Cortex of kidney (tissue), 1 donor: ENCODE measurements at places on chromosomes 5 and 9.

DNA sequence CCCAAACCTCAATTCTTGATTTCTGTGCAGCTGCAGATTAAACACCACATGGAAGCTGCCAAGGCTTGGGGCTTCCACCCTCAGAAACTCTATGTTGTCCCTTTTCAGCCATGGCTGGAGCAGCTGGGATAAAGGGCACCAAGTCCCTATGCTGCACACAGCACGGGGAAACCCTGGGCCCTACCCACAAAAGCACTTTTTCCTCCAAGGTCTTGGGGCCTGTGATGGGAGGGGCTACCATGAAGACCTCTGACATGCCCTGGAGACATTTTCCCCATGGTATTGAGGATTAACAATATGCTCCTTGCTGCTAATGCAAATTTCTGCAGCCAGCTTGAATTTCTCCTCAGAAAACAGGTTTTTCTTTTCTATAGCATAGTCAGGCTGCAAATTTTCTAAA is 41.8 kb upstream of the CDH9 start:
- DNase-seq = no peak

DNA sequence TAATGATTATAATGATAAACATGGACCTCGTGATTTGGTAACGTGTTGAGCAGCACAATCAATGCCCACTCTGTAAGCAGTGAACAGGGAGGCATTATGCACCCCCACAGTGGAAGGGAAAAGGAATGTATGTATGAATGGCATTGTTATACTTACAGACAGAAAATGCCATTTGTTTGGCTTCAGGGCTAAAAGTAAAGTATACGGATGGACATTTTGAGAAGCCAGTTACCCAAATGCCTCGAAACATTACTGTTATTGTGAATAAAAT is 260.2 kb upstream of the PPP1R2B start:
- no peak for DNase-seq

DNA sequence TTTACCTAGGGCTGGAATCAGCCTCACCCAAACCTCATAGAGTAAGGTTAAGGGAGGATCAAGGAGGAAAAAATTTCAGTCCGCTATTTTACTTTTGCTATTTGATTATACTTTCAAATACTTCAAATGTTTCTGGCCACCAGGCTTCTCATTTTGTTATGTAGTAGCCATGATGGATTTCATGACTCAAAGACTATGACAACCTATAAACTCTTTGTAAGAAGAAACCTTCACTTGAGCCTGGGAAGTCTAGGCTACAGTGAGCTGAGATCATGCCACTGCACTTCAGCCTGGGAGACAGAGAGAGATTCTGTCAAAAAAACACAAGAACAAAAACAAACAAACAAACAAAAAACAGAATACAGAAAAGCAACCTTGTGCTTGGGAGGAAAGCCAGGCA is 293.6 kb upstream of the TNC start:
- DNase-seq = no peak

DNA sequence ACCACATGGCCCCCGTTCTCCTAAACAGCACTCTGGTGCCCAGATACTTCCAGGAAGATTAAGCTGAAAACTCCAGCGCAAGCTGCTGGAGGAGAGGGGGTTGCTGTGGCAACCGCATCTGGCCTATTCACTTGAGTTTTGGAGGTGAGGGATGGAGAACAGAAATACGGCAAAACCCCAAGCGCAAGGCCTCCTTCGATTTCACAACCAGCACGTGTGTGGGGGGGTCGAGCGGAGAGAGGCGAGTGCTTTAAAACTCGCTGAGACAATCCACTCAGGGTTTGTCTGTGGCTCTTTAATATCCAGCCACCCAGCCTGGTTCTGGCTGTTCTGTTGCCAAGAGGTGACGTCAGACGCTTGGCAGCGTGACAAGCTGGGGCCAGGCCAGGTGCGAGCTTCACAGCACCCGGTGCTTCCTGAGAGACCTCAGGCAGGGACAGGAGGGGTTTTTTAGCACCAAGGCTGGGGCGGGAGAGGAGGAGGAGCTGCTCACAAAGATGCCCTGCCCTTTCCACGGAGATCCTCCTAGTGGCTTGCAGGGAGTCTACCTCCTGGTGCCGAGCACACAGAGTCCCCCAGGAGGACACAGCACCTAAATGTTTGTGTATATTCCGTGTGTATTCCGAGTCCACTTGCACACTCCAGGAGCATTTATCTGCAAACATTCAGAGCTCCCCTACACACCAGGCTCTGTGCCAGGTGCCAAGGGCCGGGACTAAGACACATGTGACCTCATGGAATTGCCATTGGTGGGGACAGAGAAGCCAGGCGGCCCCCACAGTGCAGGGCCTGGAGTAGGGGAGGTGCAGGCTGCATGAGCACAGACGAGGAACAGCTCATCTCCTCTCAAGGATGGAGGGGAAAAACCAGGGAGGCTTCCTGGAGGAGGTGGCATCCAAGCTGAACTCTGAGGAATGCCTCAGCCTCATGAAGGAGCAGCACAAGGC is 194.6 kb downstream of the OLFM1 start:
- no peak for DNase-seq

GRCh38 chr9:115777610-115778009 is 376.0 kb upstream of the PAPPA start:
- no peak for DNase-seq

DNA sequence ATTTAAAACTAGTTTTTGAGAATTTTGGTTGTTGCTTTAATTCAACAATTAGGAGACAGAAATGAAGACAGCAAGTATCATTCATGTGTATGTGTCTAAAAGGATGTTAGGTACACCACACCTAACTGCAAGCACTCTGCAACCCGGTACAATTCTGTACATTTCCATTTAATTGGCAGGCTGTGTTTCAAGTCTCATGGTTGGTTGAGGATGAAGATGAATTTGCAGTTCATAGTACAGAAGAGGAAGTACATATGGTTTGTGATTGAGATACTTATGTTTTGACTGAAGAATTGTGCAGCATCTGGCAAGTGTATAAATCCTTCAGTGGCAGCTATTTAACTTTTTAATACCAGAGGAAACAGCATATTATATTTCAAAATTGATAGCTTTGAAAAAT is 628.7 kb upstream of the ZNF608 start:
- DNase-seq = no peak

- DNase-seq = no peak
Measured at GRCh38 chr9:126703866-126704156, 90.1 kb downstream of the LMX1B start.

DNA sequence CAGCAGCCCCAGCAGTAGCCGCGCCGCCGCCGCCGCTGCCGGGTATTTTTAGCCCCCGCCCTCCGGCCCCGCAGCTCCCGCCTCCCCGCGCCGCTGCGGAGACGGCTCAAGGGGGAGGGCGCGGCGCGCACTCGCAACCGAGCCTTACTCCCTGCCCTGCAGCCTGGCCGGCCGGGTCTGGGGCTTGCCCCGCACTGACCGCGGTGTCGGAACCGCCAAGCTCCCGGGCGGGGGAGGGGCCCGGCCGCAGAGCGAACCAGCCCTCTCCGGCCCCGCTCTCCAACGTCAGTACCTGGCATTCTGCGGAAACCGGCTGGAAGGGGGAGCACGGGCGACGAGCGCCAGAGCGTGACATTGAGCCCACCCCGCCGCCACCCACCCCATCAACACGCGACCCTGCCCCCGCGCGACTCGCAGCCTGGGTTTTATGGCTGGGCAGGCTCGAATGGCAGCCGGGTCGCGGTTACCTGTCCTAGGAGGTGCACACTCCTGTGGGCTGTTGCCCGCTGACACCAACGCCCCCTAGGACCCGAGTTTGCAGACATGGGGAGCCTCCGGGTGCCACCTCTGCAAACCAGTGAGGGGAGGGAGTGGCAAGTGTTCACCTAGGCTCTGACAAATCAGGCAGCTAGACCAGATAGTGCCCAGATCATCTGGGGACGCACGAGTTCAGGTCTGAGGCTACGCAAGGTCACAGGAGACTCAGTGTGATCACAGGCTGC is at the start of gene ACSL6:
Gene ACSL6, minus strand, starts transcription at position 37 of the 722 bp plus-strand sequence. CDS start 105 bp downstream, outside the sequence.
- DNase-seq = no peak

- DNase-seq = no peak
Measured at GRCh38 chr5:93789173-93790067, 48.0 kb upstream of the POU5F2 start.

GRCh38 chr5:123000731-123001130 is 35.8 kb downstream of the PPIC start:
- DNase-seq = no peak

DNA sequence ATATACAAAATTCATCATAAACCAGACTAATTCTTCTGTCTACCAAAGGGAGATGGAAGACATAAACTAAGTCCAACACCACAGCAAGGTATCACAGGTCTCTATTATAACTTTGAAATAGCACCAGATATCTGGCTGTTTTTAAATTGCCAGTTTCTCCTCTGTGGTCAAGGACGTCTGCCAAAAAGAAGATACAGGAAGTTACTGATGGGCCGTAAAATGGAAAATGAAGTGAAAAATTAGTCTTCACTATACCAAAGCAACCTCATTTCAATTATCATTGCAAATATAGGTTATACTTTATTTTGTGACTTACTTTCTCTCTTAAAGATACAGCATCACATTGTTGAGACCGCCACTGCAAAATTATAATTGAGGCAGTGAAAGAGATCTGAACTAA is 225.5 kb downstream of the NDUFS4 start:
- DNase-seq = no peak

- no peak for DNase-seq
Measured at GRCh38 chr5:168291342-168291963, at the start of gene WWC1. TSS of gene WWC1 (plus strand) at chr5:168291645. CDS start at chr5:168292153, 508 bp downstream.

DNA sequence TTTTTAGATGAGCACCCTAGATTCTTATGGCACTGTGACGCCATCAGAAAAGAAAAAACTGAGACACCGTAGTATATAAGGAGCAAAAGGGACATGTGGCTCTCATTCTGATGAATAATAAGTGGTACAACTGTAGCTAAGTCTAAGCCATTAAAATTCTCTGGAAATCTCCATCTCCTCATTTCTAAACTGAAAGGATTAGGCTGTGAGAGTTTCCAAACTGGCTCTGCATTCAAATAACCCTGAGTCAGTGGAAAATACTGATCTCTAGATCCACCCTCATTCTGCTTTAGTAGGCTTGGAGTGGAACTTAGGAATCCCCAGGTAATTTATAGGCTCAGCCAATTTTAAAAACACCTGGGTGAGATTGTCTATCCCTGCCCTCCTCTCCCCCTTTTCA is 28.5 kb downstream of the PTAR1 start:
- DNase-seq = no peak

GRCh38 chr5:120446901-120447300 is 17.2 kb upstream of the PRR16 start:
- no peak for DNase-seq

DNA sequence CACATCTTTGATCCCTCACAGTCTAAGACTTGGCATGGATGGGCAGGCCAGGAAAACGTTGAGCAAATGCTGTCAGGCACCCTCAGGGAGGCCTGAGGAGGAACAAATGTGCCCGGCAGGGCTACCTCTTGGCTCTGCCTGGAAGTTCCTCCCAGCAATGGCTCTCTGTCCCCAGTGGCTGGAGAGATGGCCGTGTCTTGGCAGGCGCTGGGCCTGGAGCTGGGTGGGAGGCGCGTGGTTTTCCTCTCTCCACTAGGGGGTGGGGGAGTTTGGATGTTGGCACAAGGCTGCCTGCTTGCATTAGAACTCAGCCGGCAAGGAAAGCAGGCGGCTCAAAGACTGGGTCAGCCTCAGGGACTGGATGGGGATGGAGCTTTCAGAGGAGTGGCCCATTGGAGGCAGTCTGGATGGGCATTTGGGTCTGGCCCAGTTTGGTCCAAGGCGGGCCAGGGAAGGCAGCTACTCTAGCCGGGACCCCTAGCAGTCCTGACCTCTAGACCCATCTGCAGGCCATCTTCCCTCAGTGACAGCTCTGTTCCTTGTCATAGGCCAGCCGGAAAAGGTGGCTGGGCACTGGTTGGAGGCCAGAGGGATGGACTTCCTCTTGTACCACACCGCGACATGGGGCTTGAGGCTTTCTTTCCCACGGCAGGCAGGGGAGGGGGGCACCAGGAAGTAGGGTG is 68.2 kb upstream of the STC2 start:
- DNase-seq = no peak

- no peak for DNase-seq
Measured at GRCh38 chr5:125134216-125135081, 388.0 kb upstream of the ZNF608 start.

- DNase-seq = no peak
Measured at GRCh38 chr9:92136184-92136858, 21.1 kb upstream of the SPTLC1 start.

GRCh38 chr5:168291964-168292785 is 730 bp downstream of the WWC1 start:
- DNase-seq = no peak

DNA sequence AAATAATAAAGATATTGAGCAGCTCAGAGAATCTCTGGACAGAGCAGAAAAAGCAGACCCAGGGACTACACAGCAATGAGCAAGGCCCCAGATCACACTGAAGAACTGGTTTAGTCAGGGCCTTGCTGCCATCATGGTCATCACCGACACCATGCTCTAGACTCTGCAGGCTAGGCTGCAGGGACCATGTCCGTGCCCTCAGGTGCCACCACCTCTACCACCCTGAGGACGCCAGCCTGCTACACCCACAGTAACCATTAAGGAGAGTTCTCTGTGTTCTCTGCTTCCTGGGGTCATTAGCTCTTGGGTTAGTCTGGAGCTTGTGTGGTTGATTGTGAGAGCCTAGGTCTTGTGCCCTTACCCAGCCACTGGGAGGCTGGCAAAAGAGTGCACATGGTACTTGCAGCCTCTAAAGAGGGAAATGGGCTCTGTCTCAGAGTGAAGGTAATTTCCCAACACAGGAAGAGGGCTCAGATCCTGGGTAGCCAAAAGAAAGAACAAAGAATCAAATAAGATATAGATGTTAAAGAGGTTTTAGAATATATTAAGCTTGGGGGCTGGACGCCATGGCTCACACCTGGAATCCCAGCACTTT is 31.9 kb upstream of the JADE2 start:
- no peak for DNase-seq

- no peak for DNase-seq
Measured at GRCh38 chr9:73143711-73144328, 7.8 kb upstream of the ANXA1 start.

GRCh38 chr5:169098331-169099121 is 202.4 kb downstream of the SLIT3 start:
- DNase-seq = no peak

DNA sequence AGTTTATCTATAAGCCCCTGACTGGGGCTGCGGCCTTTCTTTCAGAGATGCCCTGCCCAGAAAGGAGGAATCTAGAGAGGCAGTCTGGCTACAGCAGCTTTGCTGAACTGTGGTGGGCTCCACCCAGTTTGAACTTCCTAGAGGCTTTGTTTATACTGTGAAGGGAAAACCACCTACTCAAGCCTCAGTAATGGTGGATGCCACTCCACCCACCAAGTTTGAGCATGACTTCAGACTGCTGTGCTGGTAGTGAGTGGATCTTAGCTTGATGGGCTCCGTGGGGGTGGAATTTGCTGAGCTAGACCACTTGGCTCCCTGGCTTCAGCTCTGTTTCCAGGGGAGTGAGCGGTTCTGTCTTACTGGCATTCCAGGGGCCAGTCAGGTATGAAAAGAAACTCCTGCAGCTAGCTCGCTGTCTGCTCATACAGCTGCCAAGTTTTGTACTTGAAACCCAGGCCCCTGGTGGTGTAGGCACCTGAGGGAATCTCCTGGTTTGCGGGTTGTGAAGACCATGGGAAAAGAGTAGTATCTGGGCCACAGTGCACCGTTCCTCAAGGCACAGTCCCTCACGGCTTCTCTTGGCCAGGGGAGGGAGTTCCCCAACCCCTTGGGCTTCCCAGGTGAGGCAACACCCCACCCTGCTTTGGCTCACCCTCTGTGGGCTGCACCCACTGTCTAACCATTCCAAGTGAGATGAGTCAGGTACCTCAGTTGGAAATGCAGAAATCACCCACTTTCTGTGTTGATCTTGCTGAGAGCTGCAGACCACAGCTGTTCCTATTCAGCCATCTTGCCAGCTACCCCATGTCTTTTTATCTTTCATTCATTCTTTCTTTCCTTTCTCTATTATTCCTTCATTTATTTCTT is 211.8 kb upstream of the C9orf72 start:
- no peak for DNase-seq
